Posterior vena cava (tissue), 2 donors: ENCODE measurements at places on chromosomes 12 and 14. TPM values are rescaled to one million over a fixed set of nuclear protein-coding genes. Genes with fewer than 3 reads are reported as not detected.
A peak's percentile ranks its signal among the peaks of the same experiment; 100 is the strongest.

DNA sequence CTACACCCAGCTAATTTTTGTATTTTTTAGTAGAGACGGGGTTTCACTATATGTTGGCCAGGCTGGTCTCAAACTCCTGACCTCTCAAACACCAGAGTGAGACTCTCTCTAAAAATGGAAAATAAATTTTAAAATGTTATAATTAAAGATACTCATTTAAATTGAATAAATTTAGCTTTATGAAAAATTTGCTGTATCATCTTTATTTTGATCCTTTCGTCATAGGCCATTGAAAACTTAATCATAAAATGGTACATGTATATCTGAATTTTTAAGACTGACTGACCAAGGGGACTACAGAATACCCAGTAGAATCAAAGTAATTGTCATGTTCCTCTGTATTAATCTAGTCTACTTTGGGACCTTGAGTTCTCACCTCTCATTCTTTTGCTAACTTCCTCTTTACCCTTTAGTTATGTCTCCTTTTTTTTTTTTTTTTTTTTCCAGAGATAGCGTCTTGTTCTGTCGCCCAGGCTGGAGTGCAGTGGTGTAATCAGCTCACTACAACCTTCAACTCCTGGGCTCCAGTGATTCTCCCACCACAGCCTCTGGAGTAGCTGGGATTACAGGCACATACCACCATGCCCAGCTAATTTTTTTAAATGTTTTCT is 9.5 kb downstream of the RAB5B start:
- no peak for DNase-seq

DNA sequence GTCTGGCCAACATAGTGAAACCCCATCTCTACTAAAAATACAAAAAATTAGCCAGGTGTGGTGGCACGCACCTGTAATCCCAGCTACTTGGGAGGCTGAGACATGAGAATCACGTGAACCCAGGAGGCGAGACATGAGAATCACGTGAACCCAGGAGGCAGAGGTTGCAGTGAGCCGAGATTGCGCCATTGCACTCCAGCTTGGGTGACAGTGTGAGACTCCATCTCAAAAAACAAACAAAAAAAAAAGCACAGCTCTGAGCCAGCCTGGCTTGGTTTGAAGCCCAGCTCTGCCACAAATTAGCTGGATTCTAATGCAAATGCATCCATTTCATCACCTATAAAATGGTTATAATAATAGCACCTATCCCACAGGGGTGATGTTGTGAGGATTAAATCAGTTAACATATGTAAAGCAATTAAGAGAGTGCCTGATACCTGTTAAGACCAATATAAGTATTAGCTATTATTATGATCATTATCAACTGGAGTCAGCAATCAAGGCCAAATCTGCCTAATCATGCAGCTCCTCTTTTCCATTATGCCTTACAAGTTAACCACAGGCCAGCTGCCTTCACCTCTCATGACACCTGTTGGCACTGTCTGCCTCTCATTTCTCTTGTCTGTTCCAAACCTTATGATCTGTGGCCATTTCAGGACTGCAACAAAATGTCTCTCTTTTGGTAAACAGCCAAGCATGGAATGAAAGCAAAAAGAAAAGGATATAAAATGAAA is 2.1 kb downstream of the GNPTAB start:
- no peak for DNase-seq

- no peak for DNase-seq
Observed at GRCh38 chr12:94783862-94784261, 133.5 kb upstream of the TMCC3 start.

- no peak for DNase-seq
Observed at GRCh38 chr12:106274575-106275121, 26.8 kb upstream of the CKAP4 start.

GRCh38 chr12:119410396-119410795 is 75.9 kb downstream of the CCDC60 start:
- no peak for DNase-seq

- no peak for DNase-seq
Observed at GRCh38 chr14:65627315-65627714, 214.8 kb downstream of the FUT8 start.

Gene ANO4
- 0.83 TPM for total RNA-seq

Gene SERPINA6
- not detected for total RNA-seq

Gene KCNH3
- 0.10 TPM for total RNA-seq

GRCh38 chr14:96681829-96682228 is 115.4 kb upstream of the VRK1 start:
- DNase-seq, result no peak

DNA sequence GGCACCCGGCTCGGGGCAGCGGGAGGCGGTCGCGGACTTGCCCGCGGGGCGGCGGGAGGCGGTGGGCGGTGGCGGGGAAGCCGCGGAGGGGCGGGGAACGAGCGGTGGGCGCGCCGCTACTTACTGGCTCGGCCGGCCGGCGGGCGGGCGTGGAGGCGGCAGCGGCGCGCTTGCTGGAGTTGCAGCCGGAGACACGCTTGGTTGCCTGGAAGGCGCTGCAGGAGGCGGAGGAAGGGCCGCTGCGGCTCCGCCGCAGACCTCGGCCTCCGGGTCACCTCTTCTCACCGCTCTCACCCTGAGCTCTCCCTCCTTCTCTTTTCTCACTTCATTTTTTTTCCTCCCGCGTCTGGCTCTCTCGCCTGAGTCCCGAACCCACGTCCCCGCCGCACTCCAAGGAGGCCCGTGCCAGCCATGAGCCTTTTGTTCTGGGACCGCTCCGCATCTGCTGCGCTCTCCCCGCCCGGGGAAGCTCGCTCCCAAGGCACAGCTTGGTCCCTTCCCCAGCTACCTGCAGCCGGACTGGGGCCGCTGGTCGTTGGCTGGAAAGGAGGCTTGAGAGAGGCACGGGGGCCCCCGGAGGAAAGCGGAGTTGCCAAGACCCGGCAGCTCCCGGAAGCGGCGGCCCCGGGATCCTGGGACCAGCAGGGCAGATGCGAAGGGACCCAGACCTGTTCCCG is 592 bp upstream of the KCNK10 start:
- no peak for DNase-seq

Gene KLHDC1
- 7.7 TPM for total RNA-seq

DNA sequence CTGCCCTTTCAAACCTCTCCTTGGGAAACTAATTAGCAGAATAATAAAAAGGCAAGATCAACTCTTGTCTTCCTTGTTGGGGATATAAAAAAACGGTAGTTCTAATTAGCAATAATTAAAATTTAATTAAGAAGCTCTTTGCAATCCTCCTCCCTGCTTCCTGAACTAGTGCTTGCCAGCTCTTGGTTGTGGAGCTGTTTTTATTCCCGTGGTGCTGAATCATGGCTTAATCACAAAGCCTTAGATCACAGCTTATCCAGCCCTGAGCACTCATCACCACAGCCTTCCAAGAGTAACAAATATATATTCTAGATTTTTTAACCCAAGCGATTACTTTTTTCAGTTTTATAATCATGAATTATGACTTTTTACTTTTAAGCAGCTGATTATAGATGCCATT is 63.2 kb upstream of the INSM2 start:
- no peak for DNase-seq

Gene SMCO2
- total RNA-seq, result 0.67 TPM

GRCh38 chr14:74886001-74886400 is 4.3 kb downstream of the DLST start:
- DNase-seq, result no peak

Gene HAL
- total RNA-seq, result 0.29 TPM

DNA sequence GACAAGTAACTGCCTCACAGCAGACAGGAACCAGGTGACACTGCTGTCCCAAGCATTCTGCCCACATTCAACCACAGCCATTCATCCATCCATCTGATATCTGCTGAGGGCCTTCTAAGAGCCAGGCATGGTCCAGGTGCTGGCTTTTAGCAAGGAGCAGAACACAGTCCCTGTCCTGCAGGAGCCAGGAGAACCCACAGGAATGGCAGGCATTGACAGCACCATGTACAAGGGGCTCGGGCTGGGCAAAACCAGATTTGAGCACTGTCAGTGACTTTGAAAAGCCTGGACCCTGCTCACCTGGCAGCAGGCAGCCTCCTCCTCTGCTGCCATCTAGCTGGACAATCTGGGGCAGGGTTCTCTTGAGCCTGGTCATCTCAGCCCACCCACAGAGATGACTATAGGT is 137.0 kb downstream of the ZFP36L1 start:
- DNase-seq, result no peak

Gene SLC38A6
- total RNA-seq, result 20.9 TPM

GRCh38 chr12:44053549-44054127 is 217.8 kb downstream of the TMEM117 start:
- no peak for DNase-seq

Gene RNASE2
- total RNA-seq, result 3.7 TPM

DNA sequence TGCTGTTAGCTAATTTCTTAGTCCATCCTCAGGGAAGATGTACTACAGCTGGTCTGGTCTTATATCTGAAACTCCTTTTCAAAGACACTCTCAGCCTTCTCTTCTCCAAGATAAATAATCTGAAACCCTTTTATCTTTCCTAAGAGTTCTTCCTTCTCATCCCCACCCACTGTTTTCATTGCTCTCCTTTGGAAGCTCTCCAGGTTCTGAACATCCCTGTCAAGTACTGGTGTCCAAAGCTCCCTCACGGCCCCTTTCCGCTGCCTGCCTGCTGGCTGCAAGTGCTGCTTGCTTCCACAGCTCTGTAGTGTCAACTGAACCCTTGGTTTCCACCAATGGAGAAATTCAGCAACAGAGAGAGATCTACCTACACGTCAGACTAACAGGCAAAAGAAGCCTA is 6.6 kb upstream of the SLC6A13 start:
- DNase-seq, result no peak

Gene GUCY2C
- total RNA-seq, result not detected

Gene PZP
- 0.57 TPM for total RNA-seq

Gene SRGAP1
- total RNA-seq, result 16.0 TPM

Gene TCTN1
- 24.0 TPM for total RNA-seq

DNA sequence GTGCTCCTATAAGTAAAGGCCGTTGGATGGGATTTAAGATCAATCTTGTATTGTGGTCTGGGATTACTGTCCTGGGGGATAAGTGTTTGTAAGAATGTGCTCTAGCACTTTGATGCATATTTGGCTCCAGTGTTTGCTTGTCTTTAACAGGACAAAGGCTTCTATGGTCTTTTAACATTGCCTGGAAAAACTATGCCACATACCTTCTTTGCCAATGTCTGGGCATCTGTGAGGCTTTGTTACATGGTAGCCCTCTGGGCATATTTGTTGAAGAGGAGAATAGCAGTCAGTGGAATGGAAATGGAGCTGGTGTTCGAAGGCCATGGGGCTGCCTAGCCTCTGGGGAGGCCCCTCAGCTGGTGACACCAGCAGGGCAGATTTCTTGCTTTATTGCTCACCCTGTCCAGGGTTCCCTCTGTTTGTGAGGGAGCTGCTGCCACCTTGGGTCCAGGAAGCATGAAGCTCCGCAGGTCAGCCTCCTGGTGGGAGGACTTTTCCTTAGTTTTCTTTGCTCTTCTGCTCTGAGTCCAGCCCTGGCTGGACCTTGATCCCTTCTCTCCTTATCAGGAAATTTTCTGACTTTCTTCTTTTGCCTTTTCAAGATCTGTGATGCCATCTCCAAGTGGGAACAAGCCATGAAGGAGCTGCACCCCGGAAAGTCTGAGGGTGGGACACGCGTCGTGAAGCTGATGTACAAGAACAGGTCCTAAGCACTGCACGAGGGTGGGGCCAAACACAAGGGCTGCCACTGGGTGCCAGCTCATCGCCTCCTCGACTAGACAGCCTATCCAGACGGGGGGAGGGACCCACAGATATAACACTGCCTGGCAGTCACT is 19.5 kb downstream of the PIGH start:
- no peak for DNase-seq

Gene CLEC12A
- total RNA-seq, result 5.0 TPM

GRCh38 chr12:121858662-121859572 is at the start of gene HPD:
Gene HPD, minus strand, starts transcription at chr12:121858859. Its CDS starts 36 bp downstream, at chr12:121858823.
- peak; percentile 95 for DNase-seq

- no peak for DNase-seq
Observed at GRCh38 chr12:79415746-79416435, 274.9 kb downstream of the PAWR start.

Gene SIRT4
- total RNA-seq, result 0.69 TPM
